Activated CD8-positive, alpha-beta memory T cell treated with anti-CD3 and anti-CD28 coated beads, Interleukin-2, amount 10 ng/mL, durations not matched to agents 7 days and 5 days (primary cell): ENCODE measurements at places on chromosomes 13 and 19. TPM values are rescaled to one million over a fixed set of nuclear protein-coding genes. Genes with fewer than 3 reads are reported as not detected.

DNA sequence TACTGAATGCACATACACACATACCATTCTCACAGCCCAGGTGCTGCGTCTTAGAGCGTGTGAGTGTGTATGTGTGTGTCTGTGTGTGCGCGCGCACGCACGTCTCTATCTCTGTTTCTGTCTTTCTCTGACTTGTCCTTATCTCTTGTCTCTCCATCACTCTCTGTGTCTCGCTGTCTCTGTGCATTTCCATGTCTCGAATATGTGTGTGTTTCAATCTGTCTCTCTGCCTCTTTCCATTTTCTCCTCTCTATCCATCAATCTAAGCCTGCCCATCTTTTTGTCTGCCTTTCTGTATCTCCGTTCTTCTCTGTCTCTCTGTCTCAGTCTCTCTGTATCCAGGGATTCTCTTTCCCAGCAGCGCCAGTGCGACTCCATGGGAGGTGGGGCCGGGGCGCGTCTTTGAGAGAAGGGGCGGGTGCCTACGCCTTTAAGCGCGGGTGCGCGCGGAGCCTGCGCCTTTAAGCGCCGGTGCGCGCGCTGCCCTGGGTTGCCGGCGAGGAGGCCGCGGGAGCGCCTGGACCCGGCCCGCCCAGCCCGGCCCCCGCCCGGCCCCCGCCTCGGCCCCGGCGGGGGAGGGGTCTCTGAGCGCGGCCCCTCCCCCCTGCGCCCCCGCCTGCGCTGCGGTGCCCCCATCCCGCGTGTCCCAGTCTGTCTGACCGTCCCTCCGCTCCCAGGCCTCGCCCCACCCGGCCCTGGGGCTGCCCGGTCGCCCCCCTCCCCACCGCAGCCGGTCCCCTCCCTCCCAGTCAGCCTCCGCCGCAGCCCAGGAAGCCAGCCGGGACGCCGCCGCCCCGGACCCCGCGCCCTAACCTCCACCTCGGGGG is at the start of gene LRFN3:
Gene LRFN3 (plus strand): TSS at position 464 of the 827 bp plus-strand sequence. CDS start 3,052 bp downstream, outside the sequence.
- DNase-seq: peak; percentile 69

- DNase-seq: peak; percentile 8
Measured at GRCh38 chr13:100560498-100561157, 28.0 kb downstream of the GGACT start.

DNA sequence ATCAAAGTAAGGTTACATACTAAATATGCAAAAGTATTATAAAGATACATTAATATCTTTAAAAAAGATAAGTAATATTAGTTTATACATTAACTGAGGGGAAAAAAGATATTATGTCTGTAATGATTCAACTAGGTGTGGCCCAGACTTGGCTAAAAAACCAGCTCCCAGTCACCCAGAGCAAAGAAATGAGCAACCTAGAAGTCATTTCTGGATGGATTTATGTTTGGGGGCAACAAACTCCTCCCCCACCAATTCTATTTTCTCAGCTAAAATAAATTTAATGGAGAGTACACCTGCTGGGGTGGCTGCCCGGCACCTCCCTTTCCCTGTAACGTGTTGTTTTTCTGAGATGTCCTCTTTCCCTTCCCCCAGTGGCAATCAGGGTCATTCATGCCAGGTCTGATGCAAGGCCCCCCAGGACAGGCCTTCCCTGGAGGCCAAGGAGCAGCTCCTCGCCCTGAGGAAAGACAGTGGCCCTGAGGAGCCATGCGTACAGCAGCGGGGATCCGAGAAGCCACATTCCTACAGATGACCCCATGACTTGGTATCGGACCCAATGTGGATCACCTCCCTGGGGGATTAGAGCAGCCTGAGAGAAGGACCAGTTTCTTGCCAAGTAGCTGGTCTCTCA is 78.6 kb upstream of the DOCK9 start:
- DNase-seq: no peak

DNA sequence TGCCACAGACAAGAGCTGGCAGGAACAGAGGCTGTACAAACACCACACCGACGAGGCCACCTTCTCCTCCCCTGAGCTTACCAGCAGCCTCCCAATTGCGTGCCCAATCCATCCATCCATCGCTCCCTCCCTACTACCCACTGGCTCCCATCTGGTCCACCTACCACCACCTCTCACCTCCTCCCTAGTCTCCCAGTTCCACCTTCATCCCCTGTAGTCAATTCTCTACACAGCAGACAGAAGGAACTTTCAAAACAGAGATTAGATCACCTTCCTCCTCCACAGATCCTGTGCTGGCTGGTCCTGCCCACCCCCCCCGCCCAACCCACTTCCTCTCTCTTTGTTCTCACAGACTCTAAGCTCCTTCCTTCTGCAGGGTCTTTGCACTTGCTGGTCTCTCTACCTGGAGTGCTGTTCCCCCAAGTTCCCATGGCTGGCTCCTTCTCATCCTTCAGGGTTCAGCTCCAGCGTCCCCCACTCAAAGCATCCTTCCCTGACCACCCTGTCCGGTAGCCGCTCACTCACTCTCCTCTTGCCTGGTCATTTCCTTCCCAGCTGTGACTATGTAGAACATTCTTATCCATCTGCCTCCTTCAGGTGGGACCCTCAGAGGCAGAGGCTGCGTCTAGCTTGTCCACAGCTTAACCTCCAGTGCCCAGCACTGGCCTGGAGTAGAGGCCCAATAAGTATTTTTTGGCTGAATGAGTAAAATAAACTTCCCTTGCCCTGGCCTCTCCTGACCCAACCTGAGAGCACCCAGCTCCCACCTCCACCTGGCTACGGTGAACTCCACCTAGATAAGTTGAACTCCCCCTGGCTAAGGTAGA is 23.0 kb downstream of the PIN1 start:
- peak; percentile 55 for DNase-seq

IQCN gene
- 2.2 TPM for total RNA-seq

BCAM gene
- total RNA-seq: not detected

ZNF529 gene
- 16.8 TPM for total RNA-seq

SIGLECL1 gene
- not detected for total RNA-seq
